ENCODE measurements at places on chromosomes 2 and 18.

- no peak for DNase-seq
Measured at GRCh38 chr2:62831729-62832128, 126.2 kb downstream of the EHBP1 start.

GRCh38 chr2:135532581-135532980, 1.3 kb downstream of the R3HDM1 start:
- no peak for DNase-seq

- no peak for DNase-seq
Measured at GRCh38 chr2:97858442-97858841, 137.3 kb downstream of the TMEM131 start.

GRCh38 chr2:42345986-42346385, 15.0 kb downstream of the COX7A2L start:
- DNase-seq = no peak

DNA sequence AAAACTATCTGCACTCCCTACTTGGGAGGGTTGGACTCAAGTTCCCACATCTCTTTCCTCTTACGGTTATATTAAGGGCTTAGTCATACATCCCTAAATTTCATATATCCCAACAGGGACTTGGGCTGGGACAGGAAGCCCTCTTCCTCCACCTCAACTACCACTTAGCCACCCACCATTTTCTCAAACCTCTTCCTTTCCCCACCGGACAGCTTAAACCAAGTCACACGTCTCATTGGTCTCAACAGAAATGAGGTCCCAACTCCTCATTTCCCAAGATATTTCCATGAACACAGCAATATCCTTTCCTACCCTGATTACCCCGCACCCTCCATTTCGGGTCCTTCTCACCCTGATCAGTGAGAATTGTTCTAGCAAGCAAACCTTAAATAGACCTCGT, 736 bp downstream of the ZSCAN30 start:
- no peak for DNase-seq

DNA sequence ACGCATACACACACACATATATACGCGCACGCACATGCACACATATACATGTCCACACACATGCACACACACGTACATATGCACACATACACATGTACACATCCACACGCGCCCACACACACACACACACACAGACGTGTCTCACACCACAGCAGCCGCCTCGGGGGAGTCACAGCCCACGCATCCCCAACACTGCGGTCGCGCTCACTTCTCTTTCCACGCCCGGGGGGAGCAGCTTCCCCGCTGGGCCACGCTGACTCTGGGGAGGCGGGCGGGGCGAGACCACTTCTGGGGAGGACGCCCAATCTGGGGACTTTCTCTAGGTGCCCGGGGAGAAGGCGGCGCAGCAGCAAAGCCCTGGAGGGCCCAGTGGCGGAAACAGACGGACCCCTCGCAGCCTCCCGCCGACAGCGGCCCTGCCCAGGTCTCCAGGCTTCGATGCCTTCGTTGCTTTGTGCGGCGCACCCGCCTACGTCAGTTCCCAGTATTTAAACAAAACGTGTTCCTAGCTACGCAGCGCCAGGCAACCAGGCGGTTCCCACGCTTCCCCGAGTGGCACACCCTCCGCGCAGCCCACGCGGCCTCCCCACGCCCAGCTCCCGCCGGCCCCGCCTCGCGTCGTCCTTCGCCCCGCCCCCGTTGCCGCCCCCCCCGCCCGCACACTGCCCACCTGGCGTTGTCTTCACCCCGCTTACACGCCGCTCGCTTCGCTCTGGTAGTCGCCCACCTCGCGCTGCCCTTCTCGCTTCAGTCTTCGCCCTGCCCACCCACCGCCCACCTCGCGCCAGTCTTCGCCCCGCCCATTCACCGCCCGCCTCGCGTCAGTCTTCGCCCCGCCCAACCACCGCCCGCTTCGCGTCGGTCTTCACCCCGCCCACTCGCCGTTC, 810 bp upstream of the RBFA start:
- DNase-seq = no peak

Measured in stimulated activated CD8-positive, alpha-beta memory T cell treated with anti-CD3 and anti-CD28 coated beads, Interleukin-15, amount 100 ng/mL, for 24 hours (primary cell).